ENCODE measurements at places on chromosomes 11 and 22.

- DNase-seq = no peak
Measured at GRCh38 chr22:30598986-30599385, 7.3 kb upstream of the PES1 start.

- DNase-seq = no peak
Measured at GRCh38 chr11:89267660-89268302, 90.1 kb downstream of the TYR start.

- DNase-seq = no peak
Measured at GRCh38 chr11:11963842-11964773, 44.3 kb downstream of the DKK3 start.

DNA sequence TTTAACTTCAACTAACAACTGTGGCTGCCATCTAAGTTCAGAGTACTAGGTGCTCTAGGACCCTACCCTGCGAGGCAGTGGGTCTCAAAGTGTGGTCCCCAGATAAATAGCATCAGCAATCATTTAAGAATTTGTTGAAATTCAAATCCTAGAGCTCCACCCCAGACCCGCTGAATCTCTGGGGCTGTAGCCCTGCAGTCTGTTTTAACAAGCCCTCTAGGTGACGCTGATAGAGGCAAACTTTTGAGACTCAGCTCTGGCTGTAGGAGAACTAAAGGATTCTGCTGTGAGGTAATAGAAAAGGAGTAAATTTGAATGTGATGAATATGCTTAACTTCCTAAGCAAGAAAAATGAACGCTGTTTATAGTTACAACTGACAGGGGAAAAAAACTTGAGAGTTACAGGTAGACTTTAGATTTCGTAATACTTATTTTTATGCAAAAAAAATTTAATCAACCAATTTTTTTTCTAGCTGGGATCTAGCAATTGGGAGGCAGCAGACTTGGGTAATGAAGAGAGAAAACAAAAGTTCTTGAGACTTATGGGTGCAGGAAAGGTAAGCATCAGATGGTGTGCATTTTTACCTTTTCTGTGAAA lies 5.8 kb downstream of the C11orf58 start:
- DNase-seq = no peak

GRCh38 chr11:62340269-62340901 lies 3.1 kb downstream of the ASRGL1 start:
- peak; percentile 42 for DNase-seq

GRCh38 chr11:121722431-121723245 lies 269.9 kb upstream of the SORL1-AS1 start:
- no peak for DNase-seq

GRCh38 chr11:6864438-6864837 lies 1.6 kb downstream of the OR10A2 start:
- no peak for DNase-seq
